ENCODE measurements at places on chromosomes 1 and 21.

- no peak for DNase-seq
These were observed 22.0 kb upstream of the THEM5 start for GRCh38 chr1:151875419-151876097.

- DNase-seq: no peak
These were observed 275.2 kb upstream of the DPYD start for GRCh38 chr1:98196012-98196411.

- DNase-seq: no peak
These were observed 54.4 kb upstream of the JAK1 start for GRCh38 chr1:65020774-65021173.

DNA sequence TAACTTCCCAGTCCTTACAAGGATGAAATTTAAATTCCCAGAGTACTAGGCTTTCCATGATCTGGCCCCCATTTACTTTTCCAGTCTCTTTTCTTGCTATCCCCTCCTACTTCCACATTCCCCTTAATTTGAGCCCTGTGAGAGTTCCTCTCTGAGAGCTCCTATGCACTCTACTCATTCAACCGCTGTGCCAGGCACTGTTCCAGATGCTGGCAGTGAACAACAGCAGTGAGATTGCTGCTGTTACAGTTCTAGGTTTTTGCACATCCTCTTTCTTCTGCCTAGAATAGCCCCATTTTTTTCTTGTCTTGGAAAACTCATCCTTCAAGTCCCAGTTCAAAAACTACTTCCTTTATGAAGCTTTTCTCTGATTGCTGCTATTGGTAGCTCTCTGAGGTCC, 18.8 kb downstream of the ATF6 start:
- DNase-seq: no peak

DNA sequence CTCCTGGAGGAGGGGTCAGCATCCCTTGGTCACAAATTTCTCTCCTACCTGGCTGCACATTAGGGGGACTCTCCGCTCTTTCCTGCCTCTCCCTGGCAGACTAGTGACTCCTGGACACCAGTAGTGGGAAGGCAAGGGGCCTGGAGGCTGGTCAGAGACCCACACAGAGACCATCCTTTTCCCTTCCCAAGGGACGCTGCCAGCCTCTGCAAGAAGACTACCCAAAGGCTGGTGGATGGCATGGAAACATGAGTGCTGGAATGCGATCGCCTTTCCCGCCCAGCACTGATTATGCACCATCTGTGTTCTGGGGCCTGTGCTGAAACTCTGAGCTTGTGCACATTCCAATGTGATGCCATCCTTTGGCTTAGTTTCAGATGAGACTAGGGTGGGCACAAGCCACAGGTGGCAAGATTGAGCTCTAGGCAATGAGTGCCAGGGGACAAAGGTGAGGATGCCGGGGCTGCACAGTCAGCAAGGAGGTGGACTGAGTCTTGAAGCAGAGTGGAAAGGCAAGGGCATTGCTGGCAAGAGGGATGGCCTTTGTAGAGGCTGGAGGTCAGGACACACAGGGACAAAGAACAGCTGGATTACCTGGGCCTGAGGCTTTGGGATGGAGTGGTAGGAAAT, 12.6 kb upstream of the EPS8L3 start:
- DNase-seq: no peak

- peak; percentile 42 for DNase-seq
These were observed 90.7 kb upstream of the VAMP3 start for GRCh38 chr1:7680207-7680954.

DNA sequence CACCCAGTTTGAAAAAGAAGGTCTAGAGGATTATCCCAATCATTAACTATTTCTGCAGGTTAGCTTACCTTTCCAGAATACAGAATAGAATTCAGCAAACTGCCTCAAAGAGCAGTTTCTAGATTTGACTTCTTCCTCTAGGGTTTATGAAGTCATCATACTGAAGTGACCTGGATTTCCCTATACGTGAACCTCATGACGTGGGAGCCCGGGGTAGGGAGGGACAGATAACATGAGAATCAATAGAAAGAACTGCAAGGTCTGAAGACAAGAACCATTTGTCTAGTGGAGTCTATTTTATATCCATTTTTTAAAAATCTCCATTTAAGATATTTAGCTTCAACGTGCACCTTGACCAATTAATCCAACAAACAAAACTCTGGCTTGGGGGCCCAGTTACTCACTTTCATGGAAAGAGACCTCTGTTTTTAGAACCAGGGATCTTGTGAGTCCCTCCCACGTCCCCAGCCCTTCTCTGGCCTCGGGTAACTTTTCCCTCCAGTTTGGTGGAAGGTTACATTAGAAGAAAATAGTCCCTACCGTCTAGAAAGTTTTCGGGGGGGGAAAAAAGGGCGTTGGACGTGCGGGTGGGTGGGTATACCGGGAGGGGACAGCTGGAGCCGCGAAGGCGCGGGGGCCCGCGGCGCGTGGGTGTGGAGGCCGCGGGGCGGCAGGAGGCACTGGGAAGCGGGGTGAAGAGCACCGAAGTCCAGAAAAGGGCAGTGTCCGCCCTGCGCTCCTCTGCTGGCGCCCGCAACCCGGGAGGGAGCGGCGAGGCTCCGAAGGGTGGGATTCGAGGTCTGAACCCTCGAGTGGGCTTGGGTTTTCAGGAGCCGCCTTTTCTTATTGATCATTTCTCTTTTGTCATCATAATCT, 13.8 kb upstream of the POGZ start:
- DNase-seq: peak; percentile 23

DNA sequence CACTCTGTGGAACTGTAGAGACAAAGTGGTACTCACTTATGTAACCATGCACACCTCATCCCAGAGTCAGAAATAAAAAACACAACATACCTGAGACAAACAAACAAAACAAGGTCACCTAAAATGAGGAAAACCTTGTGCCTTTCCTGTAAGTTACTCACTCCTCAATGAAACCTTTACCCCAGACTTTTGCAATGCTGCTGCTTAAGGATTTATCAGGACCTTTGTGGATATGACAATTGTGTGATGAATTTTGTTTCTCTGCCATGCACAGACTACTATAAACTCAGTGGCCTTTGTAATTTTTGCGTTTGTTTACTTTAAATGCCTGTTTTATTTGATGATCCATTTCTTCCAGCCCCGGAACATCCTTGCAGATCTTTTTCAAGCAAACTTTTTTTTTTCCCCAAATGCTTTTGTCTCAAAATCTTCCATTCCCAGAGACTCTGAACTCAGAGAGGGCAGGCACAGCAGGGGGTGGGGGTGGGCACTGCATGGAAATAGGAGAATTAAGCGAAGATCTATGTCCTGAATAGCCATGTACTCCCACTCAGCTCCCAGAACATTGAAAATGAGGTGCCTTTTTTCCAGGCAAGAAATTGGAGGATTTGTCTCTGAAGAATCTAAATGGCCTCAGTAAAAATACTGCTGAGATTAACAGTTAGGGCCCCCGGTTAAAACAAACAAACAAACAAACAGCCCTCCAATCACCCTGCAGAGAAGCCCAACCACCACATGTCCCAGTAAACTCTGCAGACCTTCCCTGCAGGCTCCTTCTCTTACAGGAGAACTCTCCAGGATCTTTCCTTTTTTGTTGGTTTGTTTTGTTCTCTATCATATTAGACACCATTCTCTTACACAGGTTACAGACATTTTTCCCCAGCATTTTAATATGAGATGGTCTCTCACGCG, 22.6 kb upstream of the SIM2 start:
- DNase-seq: no peak

GRCh38 chr1:212213784-212214183, 71.4 kb upstream of the PPP2R5A start:
- no peak for DNase-seq

DNA sequence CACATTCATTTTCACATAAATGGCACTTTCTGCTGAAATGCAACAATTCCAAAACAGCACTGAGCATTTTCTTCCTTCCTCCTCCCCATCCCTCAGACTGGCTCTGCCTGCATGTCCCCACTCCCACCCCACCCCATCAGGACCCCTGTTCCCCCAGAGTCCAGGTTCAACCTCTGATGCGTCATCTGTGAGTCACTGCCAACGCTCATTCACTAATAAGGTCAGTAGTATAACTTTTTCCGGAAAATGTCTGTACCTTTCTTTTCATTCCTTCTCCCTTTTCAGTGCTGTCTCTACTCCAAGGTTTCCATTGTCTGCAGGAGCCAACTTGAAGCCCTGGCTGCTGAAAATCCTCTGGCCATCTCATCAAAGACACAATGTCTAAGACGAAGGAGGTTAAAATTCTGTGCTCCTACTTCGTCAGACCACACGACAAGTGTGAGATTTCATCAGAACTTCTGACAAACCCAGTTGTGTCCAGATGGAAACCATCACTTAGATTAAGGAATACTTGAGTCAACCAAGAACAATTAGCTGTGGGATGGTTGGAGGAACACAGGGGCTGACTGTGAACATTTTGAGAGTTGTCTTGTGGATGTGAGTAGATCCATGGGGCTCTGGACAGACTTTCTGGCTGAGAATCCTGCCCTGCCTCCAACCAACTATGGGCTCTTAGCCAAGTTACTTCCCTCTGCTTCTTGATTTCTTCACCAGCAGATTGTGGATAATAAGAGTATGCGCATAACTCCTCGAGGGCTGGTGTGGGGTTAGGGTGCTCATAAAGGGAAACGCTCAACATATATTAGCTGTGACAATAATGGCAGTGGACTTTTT, 35.6 kb upstream of the UTS2 start:
- no peak for DNase-seq

DNA sequence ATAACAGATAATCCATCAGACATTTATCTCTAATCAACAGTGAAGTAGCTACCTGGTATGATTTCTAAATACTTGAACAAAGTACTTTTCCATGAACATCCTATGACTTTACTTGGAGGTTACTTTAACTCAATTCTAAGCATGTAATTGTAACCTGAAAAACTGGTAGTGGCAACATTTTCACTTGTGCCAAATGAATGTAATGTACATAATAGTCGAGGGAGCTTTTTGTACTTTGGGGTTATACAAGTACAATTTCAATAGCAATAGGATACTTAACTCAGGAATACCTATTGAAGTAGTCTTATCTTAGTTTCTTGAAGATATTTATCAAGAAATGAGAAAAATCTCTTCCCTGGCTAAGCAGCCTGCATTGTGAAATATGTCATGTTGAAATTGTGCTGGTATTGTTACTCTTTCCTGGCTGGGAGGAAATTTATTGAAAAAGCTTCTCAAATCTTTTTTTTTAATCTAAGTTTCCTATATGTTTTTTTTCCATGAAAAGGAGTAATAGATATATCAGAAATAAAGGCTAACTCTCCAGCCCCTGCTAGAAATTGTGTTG, 33.7 kb upstream of the CACYBP start:
- no peak for DNase-seq

- no peak for DNase-seq
These were observed 470.4 kb upstream of the USP24 start for GRCh38 chr1:55685560-55685959.

DNA sequence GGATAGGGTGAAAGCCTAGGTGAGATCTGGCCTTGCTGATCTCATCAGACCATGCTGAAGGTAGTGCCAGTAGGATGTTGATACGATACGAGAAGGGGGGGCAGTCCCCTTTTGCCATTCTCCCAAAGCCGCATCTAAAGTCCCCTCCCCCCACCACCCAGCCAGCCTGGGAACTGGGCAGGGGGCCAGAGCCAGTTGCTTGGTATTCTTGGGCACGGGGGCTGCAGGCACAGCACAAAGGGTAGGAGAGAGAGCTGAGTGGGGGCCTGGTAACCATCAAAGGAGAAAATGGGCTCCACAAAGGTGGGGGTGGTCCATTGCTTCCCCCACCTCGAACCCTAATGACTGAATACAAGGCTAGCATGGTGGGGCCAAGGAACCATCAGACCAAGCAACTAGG, 5.4 kb downstream of the PEA15 start:
- no peak for DNase-seq

GRCh38 chr1:47703156-47703825, 265.4 kb downstream of the FOXD2 start:
- no peak for DNase-seq

- peak; percentile 76 for DNase-seq
These were observed 877 bp downstream of the IRF2BP2 start for GRCh38 chr1:234608911-234609690.

- no peak for DNase-seq
These were observed 47.5 kb upstream of the TDRD10 start for GRCh38 chr1:154454386-154455120.

DNA sequence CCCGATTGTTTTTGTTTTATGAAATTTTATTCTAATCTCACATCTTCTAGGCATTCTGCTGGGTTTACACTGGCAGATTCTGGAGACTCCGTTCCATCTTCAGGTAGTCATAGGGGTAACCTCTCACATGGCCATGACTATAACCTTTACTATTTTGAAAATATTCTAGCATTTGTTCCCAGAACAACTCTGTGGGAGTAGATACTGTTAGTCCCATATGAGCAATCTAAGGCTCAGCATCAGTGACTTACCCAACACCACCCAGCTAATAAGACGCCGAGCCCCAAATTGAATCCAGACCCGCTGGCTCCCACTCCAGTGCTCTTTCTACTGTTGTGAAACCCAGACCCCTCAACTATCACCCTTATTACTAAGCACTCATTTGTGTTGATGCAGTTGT, 9.8 kb downstream of the ADAMTS4 start:
- DNase-seq: no peak

DNA sequence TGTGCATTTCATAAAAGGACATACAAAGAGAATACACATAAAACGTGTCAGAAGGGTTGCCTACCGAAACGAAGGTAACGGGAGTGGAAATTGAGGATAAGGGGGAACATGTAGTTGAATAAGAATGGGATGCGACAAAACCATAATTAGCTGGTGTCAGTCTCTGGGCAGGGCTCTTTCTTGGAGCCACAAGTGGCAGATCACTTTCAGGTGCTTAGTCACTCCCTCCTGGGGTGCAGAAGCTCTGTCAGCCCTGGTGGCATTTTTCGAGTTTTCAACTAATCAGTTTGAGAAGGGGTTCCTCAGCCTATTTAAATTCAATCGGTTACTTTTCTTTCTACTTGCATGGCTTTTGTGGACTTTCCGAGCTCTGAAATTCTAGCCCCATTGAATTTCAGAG, 133.9 kb upstream of the IGSF21 start:
- DNase-seq: no peak

GRCh38 chr1:33886496-33886895, 22.6 kb downstream of the HMGB4 start:
- DNase-seq: no peak

DNA sequence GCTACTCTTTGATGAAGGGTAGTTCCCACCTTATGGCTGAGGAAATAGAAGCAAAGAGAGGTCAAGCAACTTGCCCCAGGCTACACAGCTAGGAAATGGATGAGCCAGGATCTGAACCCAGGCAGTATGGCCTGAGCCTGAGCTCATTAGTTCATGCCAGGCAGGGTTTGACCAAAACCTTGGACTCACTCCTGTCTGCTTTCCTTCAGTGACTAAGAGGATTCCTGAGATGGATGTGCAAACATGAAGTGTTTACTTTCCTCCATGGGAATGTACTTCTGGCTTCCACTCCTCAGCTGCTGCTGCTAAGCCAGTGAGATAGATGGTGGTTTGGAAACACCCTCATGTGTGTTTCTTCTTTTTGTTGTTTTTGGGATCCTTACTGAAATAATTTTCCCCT, 35.1 kb upstream of the ERRFI1 start:
- DNase-seq: no peak
